ENCODE measurements at places on chromosomes 16 and 17. TPM values are rescaled to one million over a fixed set of nuclear protein-coding genes. Genes with fewer than 3 reads are reported as not detected.

The CDK3 gene
- total RNA-seq, result 9.4 TPM

The WNK4 gene
- total RNA-seq, result 0.73 TPM

The SLFN11 gene
- 17.6 TPM for total RNA-seq

The MEOX1 gene
- 1.1 TPM for total RNA-seq

The WFIKKN1 gene
- total RNA-seq, result 8.5 TPM

The GPR139 gene
- not detected for total RNA-seq

The CLEC3A gene
- total RNA-seq, result not detected

The SAP30BP gene
- total RNA-seq, result 113 TPM

- H3K36me3 ChIP-seq, result no peaks in the 10 kb centered on the region
- H3K27ac ChIP-seq, result no peak overlapping the region
- H3K4me1 ChIP-seq, result no peaks in the 10 kb centered on the region
- no peak for DNase-seq
Measured at GRCh38 chr16:1134776-1135458, 18.0 kb upstream of the CACNA1H start.

DNA sequence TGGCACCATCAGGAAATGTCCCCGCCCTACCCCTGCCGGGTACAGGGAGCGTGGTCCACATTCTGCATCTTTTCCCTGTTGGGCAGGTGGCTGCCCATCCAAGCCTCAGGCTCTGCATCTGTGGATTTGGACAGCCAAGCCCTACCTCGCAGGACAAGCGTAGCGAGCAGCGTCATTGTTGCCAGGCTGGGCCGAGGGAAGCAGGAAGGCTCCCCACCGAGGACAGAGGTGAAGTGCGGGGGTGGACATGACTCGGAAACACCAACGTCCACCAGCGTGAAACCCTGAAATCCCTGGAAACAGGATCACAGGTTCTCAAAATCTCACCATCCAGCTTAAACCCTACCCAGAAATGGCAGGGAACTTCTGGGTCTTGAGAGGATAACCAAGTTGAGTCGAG is 73.6 kb downstream of the SOCS1 start:
- H3K27ac ChIP-seq, result no peak overlapping the region
- no peak overlapping the region for H3K4me3 ChIP-seq
- H3K4me1 ChIP-seq, result no peaks in the 10 kb centered on the region
- H3K27me3 ChIP-seq, result no peaks in the 10 kb centered on the region
- no peak for DNase-seq
- H3K36me3 ChIP-seq, result no peaks in the 10 kb centered on the region

- no peak overlapping the region for H3K4me3 ChIP-seq
- peaks cover 11% of the 10 kb centered on the region for H3K27me3 ChIP-seq
- no peak overlapping the region for H3K27ac ChIP-seq
- no peaks in the 10 kb centered on the region for H3K4me1 ChIP-seq
- H3K36me3 ChIP-seq, result no peaks in the 10 kb centered on the region
- DNase-seq, result no peak
Measured at GRCh38 chr17:291587-291986, 61.0 kb downstream of the RPH3AL start.

GRCh38 chr17:75065562-75066151 is 18.6 kb downstream of the KCTD2 start:
- H3K27ac ChIP-seq, result no peak overlapping the region
- H3K4me3 ChIP-seq, result no peak overlapping the region
- no peaks in the 10 kb centered on the region for H3K4me1 ChIP-seq
- H3K27me3 ChIP-seq, result no peaks in the 10 kb centered on the region
- H3K36me3 ChIP-seq, result no peaks in the 10 kb centered on the region
- no peak for DNase-seq

- H3K4me1 ChIP-seq, result no peaks in the 10 kb centered on the region
- no peak overlapping the region for H3K27ac ChIP-seq
- DNase-seq, result no peak
- H3K4me3 ChIP-seq, result no peak overlapping the region
Measured at GRCh38 chr17:79715098-79715942, 15.4 kb upstream of the ENPP7 start.

- peaks cover 6% of the 10 kb centered on the region for H3K4me1 ChIP-seq
- H3K36me3 ChIP-seq, result no peaks in the 10 kb centered on the region
- no peaks in the 10 kb centered on the region for H3K27me3 ChIP-seq
- H3K27ac ChIP-seq, result no peak overlapping the region
- H3K4me3 ChIP-seq, result no peak overlapping the region
- DNase-seq, result no peak
Measured at GRCh38 chr16:77383606-77384187, 51.1 kb downstream of the ADAMTS18 start.

DNA sequence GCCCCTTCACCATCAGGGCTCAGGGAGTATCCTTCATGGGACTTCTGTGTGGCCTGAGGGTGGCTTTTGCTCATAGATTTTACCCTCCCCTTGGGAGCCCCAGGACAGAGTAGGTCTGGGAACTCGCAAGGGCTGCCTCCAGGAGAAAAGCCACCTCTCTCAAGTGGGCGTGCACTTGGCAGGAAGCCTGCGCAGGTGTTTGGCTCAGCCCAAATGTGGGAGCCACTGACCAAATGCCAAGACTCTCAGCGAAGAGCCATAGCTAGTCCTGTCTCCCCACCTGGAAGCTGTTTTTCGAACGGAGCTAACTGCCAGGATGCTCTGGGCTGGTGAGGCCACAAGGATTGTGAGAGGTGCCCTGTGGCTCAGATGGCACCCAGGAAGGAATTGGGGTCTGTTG is 2.0 kb upstream of the HSD17B2 start:
- H3K27ac ChIP-seq, result no peak overlapping the region
- no peaks in the 10 kb centered on the region for H3K36me3 ChIP-seq
- DNase-seq, result no peak
- peaks cover 9% of the 10 kb centered on the region for H3K27me3 ChIP-seq
- H3K4me1 ChIP-seq, result no peaks in the 10 kb centered on the region

DNA sequence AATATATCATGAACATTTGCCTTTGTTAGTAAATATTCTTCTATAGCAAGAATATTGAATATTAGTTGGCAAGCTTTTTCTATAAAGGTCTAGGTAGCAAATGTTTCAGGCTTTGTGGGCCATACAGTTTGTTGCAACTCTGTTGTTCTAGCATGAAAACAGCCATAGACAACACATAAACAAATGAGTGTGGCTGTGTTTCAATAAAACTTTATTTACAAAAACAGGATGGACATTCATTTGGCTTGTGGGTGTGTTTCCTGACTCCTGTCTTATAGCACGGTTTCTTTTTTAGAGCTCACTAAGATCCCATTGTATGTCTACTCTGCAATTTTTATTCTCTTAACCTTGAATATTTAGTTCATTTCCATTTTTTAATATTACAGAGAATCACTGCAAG is 39.0 kb downstream of the ARL4D start:
- no peaks in the 10 kb centered on the region for H3K36me3 ChIP-seq
- peaks cover 6% of the 10 kb centered on the region for H3K4me1 ChIP-seq
- no peak overlapping the region for H3K4me3 ChIP-seq
- H3K27me3 ChIP-seq, result peaks cover 9% of the 10 kb centered on the region
- no peak for DNase-seq
- no peak overlapping the region for H3K27ac ChIP-seq

- H3K27me3 ChIP-seq, result no peaks in the 10 kb centered on the region
- no peaks in the 10 kb centered on the region for H3K36me3 ChIP-seq
- no peaks in the 10 kb centered on the region for H3K4me1 ChIP-seq
- no peak for DNase-seq
- no peak overlapping the region for H3K4me3 ChIP-seq
Measured at GRCh38 chr17:55580596-55581133, 69.4 kb upstream of the SMIM36 start.

DNA sequence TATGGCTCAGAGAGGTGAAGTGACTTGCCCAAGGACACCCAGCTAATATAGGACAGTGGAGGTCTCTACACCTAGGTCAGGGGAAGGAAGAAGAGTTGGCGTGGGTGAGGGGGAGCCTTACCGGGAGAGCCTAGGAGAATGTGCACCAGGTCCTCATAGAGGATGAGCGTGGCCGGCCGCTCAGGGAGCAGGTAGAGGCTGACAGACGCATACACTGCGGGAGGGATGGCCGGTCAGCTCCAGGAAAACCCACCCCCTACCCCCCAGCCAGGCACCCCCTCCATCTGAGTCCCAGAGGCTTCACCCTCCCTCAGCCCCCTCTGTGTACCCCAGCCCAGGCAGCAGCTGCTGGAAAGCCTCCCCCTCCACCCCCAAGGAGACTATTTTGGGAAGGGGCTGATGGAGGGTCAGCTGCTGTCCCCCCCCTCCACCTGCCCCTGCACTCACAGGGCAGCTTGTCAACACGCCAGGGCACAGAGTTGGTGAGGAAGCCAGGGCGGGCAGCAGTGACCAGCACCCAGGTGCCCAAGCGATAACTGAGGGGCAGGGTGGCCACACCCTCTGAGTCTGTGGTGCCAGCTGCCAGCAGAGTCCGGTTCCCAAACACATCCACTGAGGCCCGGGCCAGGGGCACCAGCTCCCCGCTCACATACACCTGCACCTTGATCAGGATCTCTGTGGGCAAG is 4.1 kb downstream of the FAM171A2 start:
- H3K4me3 ChIP-seq, result peak overlapping the region; percentile 23
- peaks cover 2% of the 10 kb centered on the region for H3K27me3 ChIP-seq
- H3K36me3 ChIP-seq, result no peaks in the 10 kb centered on the region
- DNase-seq, result no peak

- no peak overlapping the region for H3K27ac ChIP-seq
- H3K4me1 ChIP-seq, result peaks cover 48% of the 10 kb centered on the region
- no peaks in the 10 kb centered on the region for H3K36me3 ChIP-seq
- no peak overlapping the region for H3K4me3 ChIP-seq
- peaks cover 21% of the 10 kb centered on the region for H3K27me3 ChIP-seq
Measured at GRCh38 chr16:85227084-85227945, 115.0 kb upstream of the CIBAR2 start.

All from neural crest cell (in vitro differentiated cells).